MM.1S (cell line): ENCODE measurements at places on chromosomes 11 and 22.

GRCh38 chr11:131658414-131658813, 288.0 kb downstream of the NTM start:
- no peak for DNase-seq

DNA sequence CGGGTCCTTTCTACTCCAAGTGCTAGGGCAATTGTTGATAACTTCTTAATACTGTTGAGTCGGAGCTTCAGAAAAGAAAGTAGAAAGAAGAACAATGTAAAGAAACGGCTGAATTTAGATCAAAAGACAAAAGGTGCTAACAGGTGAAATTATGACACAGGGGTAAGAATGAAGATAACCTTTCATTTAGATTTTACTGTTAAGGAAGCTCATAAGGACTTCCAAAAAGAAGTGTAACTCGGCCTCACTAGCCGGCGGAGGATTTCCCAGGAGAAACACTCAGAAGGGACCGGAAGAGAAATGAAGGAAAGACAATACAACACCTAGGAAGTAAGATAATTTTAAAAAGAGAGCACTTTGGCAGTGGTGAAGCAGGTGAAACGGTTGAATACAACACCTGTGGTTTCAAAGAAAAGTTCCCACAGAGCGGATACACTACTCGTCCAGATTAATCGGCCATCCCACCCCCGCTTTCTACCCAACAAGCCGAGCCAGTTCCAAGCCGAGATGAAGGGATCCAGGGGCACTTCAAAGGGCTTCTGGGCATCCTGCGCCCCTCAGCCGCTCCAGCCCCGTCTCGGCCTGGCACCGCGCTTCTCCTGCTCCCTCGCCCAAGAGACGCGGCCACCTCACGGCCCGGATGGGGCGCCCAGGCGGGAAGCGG, 737 bp downstream of the PPP2R1B start:
- peak; percentile 11 for DNase-seq

GRCh38 chr11:63805844-63806415, 7.3 kb upstream of the SPINDOC start:
- DNase-seq: no peak

- DNase-seq: no peak
Observed at GRCh38 chr11:10565493-10565892, 3.0 kb downstream of the LYVE1 start.

DNA sequence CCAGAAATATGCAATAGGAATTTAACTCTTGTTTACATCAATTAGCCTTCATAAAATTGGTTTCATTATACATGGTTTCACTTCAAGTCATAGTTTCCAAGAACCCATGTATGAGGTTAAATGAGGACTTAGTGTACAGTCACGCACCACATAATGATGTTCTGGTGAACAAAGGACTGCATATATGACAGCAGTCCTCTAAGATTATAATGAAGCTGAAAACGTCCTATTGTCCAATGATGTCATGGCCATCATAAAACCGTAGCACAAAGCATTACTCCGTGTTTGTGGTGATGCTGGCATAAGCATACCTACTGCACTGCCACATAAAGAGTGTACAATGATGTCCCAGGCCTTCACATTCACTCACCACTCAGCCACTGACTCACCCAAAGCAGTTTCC, 31.1 kb downstream of the SMCO4 start:
- DNase-seq: no peak

DNA sequence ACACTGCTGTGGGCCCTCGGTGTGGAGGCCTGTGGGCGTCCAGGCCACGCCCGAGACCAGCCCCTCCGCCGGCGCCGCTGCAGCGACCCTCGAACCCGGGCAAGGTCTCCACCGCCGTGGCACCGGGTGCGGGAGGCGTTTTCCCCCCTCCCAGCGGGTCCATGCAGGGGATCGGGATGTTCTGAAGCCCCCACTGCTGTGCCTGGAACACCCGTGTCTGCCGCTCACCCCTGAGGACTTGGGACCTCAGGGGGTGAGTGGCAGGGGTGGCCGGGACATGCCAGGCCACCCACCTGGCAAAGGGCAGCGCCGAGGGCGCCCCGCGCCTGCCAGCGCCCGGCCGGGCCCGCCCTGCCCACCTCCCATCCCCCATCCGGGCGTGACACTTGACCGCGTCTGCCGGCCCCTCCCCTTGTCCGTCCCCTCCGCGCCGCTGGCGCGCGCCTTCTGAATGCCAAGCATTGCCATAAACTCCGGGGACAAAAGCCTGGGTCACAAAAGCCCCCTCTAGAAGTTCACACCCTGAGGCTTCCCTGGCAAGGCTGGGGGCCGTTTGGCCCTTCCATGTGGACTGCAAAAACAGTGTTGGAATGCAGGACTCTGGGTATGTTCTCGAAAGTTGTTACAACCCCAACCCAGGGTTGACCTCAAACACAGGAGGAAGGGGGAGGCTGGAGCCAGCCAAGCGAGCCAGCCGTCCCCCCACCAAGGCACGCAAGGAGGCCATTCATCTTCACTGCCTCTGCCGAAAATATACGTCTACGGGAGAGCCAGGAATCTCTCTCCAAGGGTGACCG, 819 bp upstream of the KCNQ1OT1 start:
- peak; percentile 53 for DNase-seq

DNA sequence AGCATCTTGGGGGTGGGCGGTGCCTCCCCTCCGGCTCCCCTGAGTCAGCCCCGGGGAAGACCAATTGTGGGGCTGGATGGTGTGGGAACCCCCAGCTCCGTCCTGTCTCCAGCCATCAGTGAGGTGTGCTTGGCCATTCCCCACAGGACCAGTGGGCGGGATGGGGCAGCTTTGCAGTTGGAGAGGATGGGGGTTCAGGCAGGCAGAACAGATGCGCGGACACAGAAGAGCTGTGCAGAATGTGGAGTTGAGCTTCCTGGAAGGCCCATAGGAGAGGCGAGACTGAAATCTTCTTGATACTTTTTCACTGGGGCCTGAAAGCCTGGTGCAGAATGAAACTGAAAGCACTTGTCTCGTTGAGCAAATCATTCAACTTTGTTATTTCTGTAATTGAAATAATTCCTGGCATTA, 23.8 kb downstream of the PARVB start:
- DNase-seq: peak; percentile 74

DNA sequence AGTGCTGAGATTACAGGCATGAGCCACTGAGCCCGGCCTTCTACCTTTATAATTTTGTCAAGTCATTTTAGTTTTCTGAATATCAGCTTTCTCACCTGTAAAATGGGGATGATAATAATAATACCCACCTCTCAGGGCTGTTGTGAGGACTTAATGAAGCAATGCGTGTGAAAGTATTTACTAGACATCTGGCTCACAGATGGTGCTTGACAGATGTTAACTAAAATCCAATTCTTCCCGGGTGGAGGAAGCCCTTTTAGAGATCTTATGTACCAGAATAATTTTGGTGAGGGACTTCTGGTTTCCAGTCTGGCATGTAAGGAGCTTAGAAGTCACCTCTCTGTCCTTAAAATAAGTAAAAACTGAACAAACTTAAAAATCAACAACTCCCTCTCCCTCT, 43.7 kb upstream of the NUP160 start:
- DNase-seq: no peak

DNA sequence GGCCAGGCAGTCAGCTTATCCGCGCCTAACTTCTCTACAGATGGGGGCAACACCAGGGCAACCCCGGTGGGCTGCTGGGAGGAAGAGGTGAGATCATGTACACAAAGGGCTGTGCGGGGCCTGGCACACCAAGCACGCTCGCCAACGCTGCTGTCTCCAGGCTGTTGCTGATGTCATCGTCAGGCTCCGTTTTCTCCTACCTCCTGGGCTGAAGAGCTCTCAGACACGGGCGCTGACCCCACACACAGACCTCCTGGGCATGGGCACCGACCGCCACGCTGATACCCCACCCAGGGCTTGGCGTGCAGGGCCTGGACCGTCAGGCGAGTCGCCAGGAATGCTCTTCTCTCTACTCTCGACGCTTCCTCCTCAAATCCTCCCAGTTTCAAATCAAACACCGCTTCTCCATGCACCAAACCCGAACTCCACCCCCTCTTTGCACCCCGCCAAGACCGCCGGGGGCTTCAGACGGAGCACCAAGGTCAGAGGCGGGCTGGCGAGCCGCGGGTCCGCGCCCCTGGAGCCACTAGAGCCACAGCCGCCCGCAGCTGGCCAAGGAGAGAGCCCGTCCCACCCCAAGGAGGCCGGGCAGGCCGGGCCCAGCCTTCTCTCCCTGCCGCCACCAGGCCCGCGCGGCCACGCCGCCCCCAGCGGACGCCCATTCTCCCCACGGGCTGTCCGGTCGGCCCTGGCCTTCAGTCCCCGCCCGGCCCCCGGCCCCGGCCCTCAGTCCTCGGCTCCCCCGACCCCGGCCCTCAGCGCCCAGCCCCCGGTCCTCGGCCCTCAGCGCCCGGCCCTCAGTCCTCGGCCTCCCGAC, 772 bp downstream of the SBF1 start:
- no peak for DNase-seq

- DNase-seq: no peak
Observed at GRCh38 chr11:86553265-86553664, 119.2 kb downstream of the ME3 start.

DNA sequence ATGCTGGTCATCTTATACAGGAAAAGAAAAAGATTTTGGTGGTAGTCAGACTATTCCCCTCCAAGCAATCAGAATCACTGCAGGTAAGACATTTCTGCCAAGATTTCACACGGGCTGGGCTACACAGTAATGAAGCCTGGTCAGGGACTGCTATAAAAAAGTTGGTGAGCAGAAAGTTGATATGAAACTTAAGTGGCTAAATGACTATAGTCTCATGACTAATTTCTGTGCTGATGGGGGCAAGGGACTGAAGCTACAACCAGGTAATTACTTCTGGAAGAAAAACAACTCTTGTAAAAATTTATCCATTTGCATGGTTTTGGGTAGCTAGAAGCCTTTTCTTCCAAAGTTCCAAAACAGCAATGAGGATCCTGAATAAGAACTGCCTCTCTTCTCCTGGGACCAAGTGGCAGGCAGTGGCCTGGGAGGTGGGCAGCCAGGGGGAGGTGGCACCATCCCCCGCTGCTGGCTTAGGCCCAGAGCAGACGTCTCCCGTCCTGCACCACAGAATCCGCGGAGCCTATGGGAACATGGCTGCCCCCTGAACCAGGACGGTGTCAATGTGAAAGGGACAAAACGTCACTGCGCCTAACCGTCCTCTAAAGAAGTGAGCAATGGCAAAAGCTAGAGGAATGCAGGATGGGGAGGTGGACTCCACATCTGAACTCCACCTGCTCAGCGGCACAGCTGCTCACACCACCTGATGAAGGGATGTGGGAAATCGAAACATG, 122.6 kb upstream of the LMO1 start:
- DNase-seq: no peak

DNA sequence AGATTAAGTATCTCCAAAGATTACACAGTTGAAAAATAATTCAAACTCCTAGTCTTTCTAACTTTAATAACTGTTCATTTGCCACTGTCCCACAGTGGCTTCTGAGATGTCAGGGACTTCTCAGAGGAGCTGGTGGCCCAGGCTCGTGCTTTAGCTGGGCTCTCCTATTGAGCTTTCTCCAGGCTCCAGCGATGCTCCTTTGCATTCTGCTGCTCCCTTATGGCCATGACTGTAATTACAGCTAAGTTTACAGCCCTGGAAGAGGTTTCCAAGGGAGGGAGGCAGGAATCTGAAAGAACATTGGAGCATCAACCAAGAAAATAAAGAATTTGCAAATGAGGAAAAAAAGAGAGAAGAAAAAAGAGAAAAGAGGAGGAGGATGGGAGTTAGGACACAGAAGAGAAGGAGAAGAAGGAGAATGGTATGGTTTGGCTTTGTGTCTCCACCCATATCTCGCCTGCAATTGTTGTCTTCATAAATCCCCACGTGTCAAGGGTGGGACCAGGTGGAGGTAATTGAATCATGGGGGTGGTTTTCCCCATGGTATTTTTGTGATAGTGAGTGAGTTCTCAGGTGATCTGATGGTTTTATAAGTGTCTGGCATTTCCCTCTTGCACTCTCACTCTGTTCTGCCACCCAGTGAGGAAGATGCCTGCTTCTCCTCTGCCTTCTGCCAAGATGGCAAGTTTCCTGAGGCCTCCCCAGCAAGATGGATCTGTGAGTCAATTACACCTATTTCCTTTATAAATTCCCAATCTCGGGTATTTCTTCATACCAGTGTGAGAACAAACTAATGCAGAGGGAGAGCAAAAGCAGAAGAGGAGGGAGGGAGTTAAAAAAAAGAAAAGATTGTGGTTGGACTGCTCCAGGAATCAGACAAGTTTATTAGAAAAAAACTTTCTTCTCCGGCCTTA, 857.0 kb downstream of the KCNA4 start:
- DNase-seq: peak; percentile 60

GRCh38 chr11:9253086-9253485, 12.1 kb downstream of the DENND5A start:
- DNase-seq: no peak

GRCh38 chr22:27130906-27131305, 473.5 kb downstream of the MIAT start:
- no peak for DNase-seq

DNA sequence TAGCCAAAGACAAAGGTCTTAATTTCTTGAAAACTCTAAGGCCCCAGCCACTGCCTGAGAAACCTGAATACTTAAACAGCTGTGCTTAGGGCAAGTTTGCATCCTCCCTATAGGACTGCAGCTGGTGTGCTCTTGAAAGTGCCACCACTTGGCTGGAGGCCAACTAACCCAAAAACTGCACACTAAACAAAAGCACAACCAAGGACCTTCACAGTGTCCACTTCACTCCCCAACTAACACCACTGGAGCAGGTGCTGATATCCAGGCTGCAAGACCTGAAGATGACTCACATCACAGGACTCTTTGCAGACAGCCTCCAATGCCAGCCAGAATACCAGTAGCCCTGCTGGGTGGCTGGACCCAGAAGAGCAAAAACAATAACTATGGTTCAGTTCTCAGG, 357.7 kb upstream of the ARHGAP42 start:
- DNase-seq: peak; percentile 92

- DNase-seq: no peak
Observed at GRCh38 chr11:6237266-6237665, 1.6 kb upstream of the CNGA4 start.

DNA sequence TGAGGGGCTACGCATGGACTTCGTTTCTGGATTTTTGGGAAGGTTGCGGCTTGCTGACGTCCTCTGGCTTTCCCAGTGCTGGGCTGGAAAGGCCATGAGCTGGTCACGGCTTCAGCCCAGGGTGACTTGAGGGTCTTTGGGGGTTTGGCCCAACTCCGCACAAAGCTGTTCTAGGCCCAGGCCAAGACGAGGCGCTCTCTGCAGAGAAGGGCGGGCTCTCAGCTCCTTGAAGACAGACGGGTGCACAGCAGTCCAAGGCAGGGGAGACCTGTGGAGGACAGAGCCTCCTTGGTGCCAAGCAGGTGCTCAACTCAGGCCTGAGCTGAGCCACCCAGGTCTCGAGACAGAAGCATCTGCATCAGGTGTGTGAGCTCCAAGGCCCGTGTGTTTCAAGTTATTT, 1003.7 kb downstream of the BRD1 start:
- no peak for DNase-seq

GRCh38 chr11:5239046-5239445, 4.8 kb upstream of the HBD start:
- DNase-seq: no peak

GRCh38 chr11:8383627-8384026, 119.9 kb upstream of the LMO1 start:
- no peak for DNase-seq

DNA sequence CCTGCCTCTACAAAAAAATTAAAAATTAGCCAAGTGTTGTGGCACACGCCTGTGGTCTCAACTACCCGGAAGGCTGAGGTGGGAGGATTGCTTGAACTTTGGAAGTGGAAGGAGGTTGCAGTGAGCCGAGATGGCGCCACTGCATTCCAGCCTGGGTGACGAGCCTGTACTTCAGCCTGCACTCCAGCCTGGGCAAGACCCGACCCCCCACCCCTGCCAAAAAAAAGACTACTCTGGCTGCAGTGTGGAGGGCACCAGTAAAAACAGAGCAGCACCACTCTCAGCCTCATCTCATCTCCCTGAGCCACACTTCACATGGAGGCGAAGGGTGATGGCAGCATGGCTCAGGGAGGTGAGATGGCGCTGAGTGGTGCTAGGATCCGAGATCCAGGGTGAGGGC, 50.3 kb upstream of the THY1 start:
- DNase-seq: no peak
